Cardiac septum (tissue), 1 donor: ENCODE measurements at places on chromosomes 16 and 17.

GRCh38 chr17:9221147-9221921 lies 200.0 kb downstream of the NTN1 start:
- DNase-seq: no peak

GRCh38 chr17:71110326-71110725 lies 941.0 kb downstream of the KCNJ2 start:
- DNase-seq: no peak

- DNase-seq: no peak
Observed at GRCh38 chr17:81608082-81608481, 28.8 kb downstream of the NPLOC4 start.

GRCh38 chr17:82372249-82373071 lies 895 bp downstream of the UTS2R start:
- no peak for DNase-seq

GRCh38 chr17:13544765-13545164 lies 57.0 kb downstream of the HS3ST3A1 start:
- no peak for DNase-seq

- DNase-seq: no peak
Observed at GRCh38 chr17:6870841-6871240, 39.3 kb upstream of the TEKT1 start.
